ENCODE measurements at places on chromosomes 11 and 22. TPM values are rescaled to one million over a fixed set of nuclear protein-coding genes. Genes with fewer than 3 reads are reported as not detected.

FAM181B gene
- not detected for polyA plus RNA-seq

ROBO4 gene
- polyA plus RNA-seq: 0.04 TPM

MOGAT2 gene
- polyA plus RNA-seq: not detected

GPHA2 gene
- polyA plus RNA-seq: not detected

ST14 gene
- not detected for polyA plus RNA-seq

B3GAT1 gene
- polyA plus RNA-seq: not detected

ATP5MG gene
- 525 TPM for polyA plus RNA-seq

OR4C45 gene
- polyA plus RNA-seq: not detected
